Activated CD4-positive, alpha-beta T cell treated with anti-CD3 and anti-CD28 coated beads, Interleukin-2, amount 50 U/mL, for 24 hours (primary cell): ENCODE measurements at places on chromosomes 13 and 19.
A peak's percentile ranks its signal among the peaks of the same experiment; 100 is the strongest.

DNA sequence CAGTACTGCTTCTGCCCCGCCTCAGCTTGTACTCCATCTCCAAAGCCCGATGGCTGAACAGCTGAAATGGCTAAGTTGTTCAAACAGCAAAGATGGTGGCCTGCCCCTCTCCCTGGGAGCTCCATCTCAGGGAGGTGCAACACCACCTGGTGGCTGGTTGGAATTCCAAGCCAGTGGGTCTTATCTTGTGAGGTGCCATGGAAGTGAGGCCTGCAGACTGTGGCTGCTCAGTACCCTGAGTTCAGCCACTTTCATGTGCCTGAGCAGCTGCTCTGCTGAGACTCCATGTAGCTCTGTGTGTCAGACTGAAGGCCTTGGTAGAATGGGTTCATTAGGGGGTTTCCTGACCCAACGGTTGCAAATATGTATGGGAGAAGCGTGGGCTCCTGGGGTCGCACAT is 67.3 kb upstream of the SPRY2 start:
- DNase-seq, result no peak

DNA sequence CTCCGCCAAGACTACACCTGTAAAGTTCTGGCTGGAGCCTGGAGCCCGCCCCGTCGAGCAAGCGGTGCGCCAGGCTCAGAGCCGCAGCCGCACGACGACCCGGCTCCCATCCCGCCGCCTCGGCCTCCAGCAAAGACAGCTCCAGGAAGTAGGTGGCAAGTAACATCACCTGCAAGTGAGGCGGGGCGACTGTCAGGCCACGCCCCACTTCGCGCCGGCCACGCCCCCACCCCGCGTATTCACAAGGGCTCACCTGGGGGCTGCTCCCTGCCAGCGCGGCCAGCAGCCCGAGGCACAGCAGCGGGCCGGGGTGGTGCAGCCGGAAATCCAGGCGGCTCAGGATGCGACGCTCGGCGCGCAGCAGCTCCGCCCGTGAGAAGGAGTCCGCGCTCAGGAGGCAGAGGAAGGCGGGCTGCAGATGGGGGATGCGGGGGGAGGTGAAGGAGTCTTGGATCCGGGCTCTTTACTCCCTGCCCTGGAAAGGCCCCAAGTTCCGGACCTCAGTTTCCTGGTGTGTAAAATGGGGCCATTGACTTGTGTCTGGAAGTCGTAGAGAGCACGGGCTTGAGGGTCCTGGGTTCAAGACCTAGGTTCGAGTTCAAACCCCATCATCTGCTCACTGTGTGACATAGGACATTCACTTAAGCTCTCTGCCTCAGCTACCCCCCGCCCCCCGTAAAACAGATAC is 3.2 kb downstream of the CCNP start:
- DNase-seq, result no peak

DNA sequence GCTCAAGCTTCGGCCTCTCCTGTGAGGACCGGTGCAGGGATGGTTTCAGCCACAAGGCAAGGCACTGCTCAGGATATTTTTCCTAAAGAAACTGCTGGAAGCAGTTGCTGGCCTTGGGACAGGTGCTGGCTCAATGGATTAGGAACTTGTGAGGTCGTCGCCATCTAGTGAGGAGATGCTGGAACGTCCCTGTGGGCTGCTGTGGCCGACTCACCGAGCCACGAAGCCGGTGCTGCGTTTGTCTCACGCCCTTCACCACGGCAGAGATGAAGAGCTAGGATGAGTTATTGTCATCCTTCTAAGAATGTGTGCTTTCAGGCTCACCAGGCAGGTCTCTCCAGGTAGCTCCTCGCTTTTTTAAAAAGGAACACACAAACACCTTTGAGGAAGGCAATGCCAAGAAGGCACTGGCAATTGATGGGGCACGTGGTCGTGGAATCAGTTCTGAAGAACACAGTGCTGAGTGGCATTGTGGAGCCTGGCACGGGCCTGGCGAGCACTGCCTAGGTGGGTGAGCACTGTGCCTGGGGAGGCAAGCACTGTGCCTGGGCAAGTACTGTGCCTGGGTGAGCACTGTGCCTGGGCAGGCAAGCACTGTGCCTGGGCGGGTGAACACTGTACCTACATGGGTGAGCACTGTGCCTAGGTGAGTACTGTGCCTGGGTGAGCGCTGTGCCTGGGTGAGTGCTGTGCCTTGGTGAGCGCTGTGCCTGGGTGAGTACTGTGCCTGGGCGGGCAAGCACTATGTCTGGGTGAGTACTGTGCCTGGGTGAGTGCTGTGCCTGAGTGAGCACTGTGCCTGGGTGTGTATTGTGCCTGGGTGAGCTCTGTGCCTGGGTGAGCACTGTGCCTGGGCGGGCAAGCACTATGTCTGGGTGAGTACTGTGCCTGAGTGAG is 140.4 kb downstream of the TEX29 start:
- DNase-seq, result no peak

DNA sequence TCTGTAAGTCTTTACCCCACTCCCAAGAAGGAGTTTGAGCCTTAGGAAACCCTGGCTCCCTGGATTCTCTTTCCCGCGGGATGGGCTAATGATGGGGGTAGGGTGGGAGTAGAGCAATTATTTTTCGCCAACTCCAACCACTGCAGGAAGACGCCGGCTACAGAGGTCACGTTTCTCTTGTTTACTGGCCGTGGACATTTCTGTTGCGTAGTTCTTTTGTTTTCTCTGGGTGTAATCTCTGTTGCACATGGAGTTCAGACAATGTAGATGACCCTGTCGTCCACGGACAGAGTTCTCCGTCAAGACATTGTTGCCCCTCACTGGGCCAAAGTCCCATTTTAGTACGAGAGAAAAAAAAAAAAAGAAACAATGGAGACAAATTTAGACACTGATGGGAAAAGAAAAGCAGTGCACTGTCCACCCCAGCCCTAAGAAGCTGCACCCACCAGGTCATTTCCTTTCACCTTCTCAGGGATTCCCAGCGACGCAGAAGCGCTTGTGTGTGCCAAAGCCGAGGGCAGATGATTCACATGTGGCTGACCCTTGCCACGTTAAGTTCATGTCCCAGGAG is 133.9 kb upstream of the ARGLU1 start:
- no peak for DNase-seq

GRCh38 chr13:108322206-108322824 is 52.8 kb downstream of the TNFSF13B start:
- no peak for DNase-seq

- DNase-seq, result no peak
Measured at GRCh38 chr13:42656161-42656560, 82.2 kb downstream of the TNFSF11 start.

DNA sequence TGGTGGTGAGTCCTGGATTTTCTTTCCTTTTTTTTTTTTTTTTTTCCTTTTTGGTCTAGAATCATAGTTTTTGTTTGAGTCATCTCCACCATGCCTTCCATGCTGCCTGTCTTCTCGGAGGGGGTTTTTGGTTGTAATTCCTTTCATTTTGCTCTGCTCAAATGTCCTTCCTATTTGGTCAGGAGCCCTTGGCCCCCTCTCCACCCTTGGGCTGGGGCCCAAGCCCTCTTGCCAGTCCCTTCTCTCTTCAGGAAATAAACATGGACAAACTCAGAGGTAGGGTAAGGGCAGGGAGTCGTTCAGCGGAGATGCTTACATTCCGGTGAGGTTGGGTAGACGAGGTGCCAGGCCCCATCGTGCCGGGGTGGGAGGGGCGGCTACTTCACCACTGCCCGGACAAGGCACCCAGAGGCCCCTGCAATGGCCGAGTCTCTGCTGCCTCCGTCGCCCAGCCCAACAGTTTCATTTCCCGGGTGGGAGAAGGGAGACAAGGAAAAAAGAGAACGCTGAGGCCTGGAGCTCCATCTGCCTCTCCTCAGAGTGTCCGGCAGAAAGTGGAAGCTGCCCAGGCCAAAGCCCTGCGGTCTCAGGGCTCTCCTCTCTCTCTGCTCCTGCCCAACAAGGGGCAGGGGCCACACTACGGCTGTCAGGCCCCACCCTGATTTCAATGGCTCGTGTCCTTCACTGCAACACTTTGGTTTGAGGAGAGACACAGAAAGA is 12.7 kb downstream of the ZNF574 start:
- DNase-seq, result no peak

DNA sequence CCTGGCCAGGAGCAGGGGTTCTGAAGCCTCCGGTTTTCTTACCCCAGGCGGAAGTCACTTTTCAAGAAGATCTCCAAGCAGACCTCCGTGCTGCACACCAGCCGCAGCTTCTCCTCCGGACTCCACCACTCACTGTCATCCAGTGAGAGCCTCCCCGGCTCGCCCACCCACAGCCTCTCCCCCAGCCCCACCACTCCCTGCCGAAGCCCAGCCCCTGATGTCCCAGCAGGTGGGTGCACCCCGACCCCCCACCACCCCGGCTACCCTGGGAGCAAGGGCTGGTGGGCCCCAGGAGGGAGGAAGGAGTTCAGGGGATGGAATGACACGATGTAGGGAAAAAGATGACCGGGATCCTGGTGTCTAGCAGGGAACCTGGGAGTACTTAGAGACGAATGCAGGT is 5.6 kb upstream of the PIK3R2 start:
- no peak for DNase-seq

- peak; percentile 25 for DNase-seq
Measured at GRCh38 chr13:44768239-44768638, 192.1 kb upstream of the TSC22D1 start.

- DNase-seq, result no peak
Measured at GRCh38 chr19:10552510-10553053, 8.9 kb downstream of the ATG4D start.

DNA sequence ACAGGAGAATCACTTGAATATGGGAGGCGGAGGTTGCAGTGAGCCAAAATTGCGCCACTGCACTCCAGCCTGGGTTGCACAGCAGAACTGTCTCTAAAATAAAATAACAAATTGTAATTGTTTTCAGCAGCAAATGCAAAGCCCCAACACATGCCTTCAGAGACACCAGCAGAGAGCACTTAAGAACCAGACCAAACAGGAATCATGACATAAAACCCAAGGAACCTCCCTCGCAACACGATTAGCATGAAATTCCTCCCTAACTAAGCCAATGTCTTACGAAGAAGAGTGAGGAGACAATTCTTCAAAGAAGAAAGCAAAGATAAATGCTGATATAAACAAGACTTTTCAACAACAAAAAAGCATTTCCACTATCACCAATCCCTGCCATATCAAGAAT is 40.1 kb downstream of the PSPC1 start:
- no peak for DNase-seq

DNA sequence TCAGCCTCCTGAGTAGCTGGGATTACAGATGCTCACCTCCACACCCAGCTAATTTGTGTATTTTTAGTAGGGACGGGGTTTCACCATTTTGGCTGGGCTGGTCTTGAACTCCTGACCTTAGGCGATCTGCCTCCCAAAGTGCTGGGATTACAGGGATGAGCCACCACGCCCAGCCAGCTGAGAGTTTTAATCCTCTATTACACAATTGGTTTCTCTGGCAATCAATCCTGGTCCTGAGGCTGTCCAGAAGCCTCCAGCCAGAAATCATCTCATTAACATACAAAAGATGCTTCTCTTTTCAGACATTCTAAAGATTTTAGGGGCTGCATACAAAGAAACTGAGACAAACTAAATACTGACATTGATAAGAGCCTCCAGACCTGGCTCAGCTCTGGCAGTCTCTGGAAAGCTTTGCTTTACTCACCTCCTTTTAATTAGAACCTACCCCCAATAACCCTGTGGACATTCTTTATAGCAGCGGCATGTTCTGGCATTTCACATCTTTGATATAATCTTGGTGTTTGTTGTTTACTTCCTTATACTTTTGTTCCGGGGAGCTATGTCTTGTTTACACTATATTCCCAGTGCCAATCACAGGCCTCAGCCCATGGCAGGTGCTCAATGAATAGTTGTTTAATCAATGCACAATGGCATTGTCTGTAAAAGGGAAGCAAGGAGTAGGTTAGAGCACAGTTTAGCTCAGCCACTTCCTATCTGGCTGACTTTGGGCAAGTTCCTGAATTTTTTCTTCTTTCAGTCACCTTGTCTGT is 4.1 kb upstream of the ZNF724 start:
- DNase-seq, result no peak

DNA sequence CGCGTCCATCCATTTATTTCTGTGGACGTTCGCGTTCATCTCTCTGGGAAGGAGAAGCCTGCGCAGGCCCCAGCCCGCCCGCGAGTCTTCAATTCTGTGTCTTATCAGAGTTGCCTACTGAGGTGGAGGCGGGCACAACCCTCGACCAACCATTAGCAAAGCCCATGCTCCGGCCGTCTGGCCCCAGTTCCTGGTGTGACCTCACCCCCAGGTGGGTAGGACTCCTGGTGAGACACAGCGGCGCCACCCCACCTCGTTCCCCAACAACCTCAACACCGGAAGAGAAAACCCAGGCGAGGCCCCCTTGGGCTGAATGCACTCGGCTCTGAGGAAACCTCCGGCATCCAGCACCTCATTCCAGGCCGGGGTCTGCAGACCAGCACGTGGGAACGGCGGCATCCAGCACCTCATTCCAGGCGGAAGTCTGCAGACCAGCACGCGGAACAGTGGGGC is 14.7 kb downstream of the ZNF787 start:
- DNase-seq, result no peak

DNA sequence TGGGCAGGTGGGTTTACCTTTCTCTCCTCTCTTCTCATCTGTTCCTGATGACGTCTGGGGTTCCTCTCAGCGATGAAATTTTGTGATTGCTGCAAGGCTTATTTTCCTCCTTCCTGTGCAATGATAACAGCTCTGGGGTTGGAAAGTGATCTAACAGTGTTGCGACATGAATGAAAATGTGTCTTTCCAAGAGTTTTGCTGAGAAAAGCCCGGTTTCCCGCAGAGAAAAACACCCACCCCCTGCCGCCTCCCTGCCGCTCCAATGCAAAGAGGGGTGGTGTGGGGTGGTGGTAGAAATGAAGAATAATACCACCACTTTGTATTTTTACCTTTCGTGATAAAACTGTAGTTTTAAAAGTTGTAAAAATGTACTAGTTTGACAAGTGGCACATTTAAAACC is 232.0 kb downstream of the OLFM4 start:
- DNase-seq, result no peak

- no peak for DNase-seq
Measured at GRCh38 chr13:73055813-73056564, 2.8 kb upstream of the KLF5 start.

GRCh38 chr13:99426426-99426825 is 74.8 kb upstream of the TM9SF2 start:
- DNase-seq, result no peak

GRCh38 chr19:42244347-42245220 is 2.2 kb upstream of the GSK3A start:
- peak; percentile 81 for DNase-seq

DNA sequence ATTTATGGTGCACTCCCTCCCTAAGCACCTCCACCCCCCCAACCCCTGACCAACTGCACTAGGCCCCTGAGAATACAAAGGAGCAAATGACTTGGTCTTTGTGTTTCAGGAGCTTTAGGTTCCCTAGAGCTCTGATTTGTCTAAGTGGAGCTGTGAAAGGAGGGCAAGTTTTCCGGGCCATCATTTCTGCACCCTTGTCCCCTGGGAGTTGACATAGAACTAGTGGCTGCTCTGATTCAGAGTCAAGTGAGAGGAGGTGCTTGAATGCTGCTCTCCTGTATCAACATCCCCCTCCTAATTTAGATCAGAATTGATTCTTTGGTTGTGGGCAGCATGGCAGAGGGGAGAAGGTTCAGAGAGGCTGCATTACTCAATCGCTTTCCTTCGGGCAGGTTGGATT is 391.6 kb downstream of the KCNRG start:
- DNase-seq, result no peak

DNA sequence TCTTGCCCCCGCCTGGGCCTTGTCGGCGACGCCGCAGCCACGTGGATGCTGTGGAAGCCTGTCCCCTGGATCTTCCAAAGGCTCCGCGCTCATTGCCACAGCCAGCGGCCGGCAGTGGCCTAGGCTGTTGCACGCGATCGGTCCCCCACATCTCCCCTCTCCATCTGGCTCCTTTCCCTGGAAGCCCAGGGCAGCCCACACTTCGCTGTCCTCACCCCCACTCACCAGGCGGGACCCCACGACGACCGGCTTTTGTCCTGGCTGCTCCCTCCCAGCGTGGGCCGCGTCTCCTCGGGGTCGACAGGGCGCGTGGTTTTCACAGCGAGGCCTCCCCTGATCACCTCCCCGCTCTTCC is 605 bp upstream of the TEX30 start:
- DNase-seq, result no peak
